Upper lobe of left lung (tissue), 6 donors: ENCODE measurements at places on chromosomes 16 and 17. TPM values are rescaled to one million over a fixed set of nuclear protein-coding genes. Genes with fewer than 3 reads are reported as not detected.
A peak's percentile ranks its signal among the peaks of the same experiment; 100 is the strongest.

GRCh38 chr17:57601143-57601735, 143.9 kb downstream of the CCDC182 start:
- H3K27ac ChIP-seq, result no peak overlapping the region
- no peaks in the 10 kb centered on the region for H3K27me3 ChIP-seq
- H3K36me3 ChIP-seq, result no peaks in the 10 kb centered on the region
- H3K4me1 ChIP-seq, result peaks cover 20% of the 10 kb centered on the region
- no peak overlapping the region for H3K4me3 ChIP-seq
- DNase-seq, result peak; percentile 40

- H3K27me3 ChIP-seq, result no peaks in the 10 kb centered on the region
- no peak for DNase-seq
- no peaks in the 10 kb centered on the region for H3K36me3 ChIP-seq
- no peaks in the 10 kb centered on the region for H3K4me1 ChIP-seq
Measured at GRCh38 chr16:12348733-12349704, 372.5 kb downstream of the SNX29 start.

GRCh38 chr16:70592106-70592571, 54.2 kb upstream of the IL34 start:
- H3K36me3 ChIP-seq, result no peaks in the 10 kb centered on the region
- H3K4me3 ChIP-seq, result no peak overlapping the region
- no peaks in the 10 kb centered on the region for H3K27me3 ChIP-seq
- H3K27ac ChIP-seq, result peak overlapping the region; percentile 32

GRCh38 chr17:73429440-73430164, 117.8 kb upstream of the CDC42EP4 start:
- no peak overlapping the region for H3K4me3 ChIP-seq
- H3K36me3 ChIP-seq, result no peaks in the 10 kb centered on the region
- H3K27ac ChIP-seq, result no peak overlapping the region

Gene CLDN7
- total RNA-seq, result 154 TPM

Gene LRRC75A
- 6.2 TPM for total RNA-seq

- no peak for DNase-seq
- no peaks in the 10 kb centered on the region for H3K36me3 ChIP-seq
- peaks cover under 1% of the 10 kb centered on the region for H3K4me1 ChIP-seq
- H3K4me3 ChIP-seq, result no peak overlapping the region
- no peaks in the 10 kb centered on the region for H3K27me3 ChIP-seq
Measured at GRCh38 chr17:10069301-10069700, 129.1 kb downstream of the GAS7 start.

- DNase-seq, result no peak
- H3K4me3 ChIP-seq, result no peak overlapping the region
- peak overlapping the region; percentile 91 for H3K27ac ChIP-seq
- peaks cover 95% of the 10 kb centered on the region for H3K4me1 ChIP-seq
- H3K36me3 ChIP-seq, result no peaks in the 10 kb centered on the region
Measured at GRCh38 chr17:40108970-40109824, 8.8 kb upstream of the NR1D1 start.

DNA sequence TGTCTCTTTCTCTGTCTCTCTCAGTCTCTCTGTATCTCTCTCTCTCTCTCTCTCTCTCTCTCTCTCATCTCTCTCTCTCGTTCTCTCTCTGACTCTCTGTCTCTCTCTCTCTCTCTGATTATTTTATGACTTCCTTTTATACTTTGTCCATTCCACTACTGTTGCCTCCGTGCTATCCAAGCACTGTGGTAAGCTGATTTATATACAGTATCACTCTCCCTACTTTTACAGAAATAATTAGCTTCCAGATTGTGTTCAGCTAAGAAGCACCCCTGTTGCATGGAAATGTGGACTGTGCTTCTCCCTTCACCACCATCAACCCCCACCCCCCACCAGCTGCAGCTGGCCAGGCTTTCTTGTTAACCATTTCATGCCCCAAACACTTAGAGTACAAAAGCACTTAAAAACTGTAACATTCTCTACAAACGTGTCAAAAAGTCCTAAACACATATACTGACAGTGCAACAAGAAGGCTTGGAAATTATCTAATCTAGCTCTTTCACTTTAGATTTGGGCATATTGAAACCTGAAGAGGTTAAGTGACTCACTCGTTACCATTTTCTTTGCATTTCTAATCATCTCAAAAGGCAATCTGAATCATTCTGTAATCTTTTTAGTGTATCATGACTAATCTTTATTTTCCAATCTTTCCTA, 11.6 kb upstream of the TMEM100 start:
- DNase-seq, result no peak
- H3K4me1 ChIP-seq, result peaks cover 13% of the 10 kb centered on the region
- no peak overlapping the region for H3K4me3 ChIP-seq
- H3K27me3 ChIP-seq, result no peaks in the 10 kb centered on the region
- peak overlapping the region; percentile 88 for H3K27ac ChIP-seq
- H3K36me3 ChIP-seq, result no peaks in the 10 kb centered on the region

Gene ENPP7
- total RNA-seq, result 0.27 TPM

GRCh38 chr16:12262454-12263180, 286.1 kb downstream of the SNX29 start:
- no peak for DNase-seq
- H3K4me3 ChIP-seq, result no peak overlapping the region
- H3K4me1 ChIP-seq, result peaks cover 18% of the 10 kb centered on the region
- no peaks in the 10 kb centered on the region for H3K36me3 ChIP-seq
